GM23248 (cell line): ENCODE measurements at places on chromosomes 3 and 15.
A peak's percentile ranks its signal among the peaks of the same experiment; 100 is the strongest.

- H3K36me3 ChIP-seq = no peaks in the 10 kb centered on the region
- H3K4me3 ChIP-seq = no peak overlapping the region
- no peak overlapping the region for H3K27ac ChIP-seq
- peaks cover 53% of the 10 kb centered on the region for H3K27me3 ChIP-seq
- DNase-seq = no peak
- no peaks in the 10 kb centered on the region for H3K4me1 ChIP-seq
These were observed 75.7 kb upstream of the EPHB3 start for GRCh38 chr3:184485906-184486305.

- 0 out of 2 replicates have a peak, but pooled peaks cover 5% of the 10 kb centered on the region for H3K27me3 ChIP-seq
- no peak for DNase-seq
- no peak overlapping the region for H3K27ac ChIP-seq
These were observed 13.3 kb upstream of the RBP1 start for GRCh38 chr3:139552632-139553365.

DNA sequence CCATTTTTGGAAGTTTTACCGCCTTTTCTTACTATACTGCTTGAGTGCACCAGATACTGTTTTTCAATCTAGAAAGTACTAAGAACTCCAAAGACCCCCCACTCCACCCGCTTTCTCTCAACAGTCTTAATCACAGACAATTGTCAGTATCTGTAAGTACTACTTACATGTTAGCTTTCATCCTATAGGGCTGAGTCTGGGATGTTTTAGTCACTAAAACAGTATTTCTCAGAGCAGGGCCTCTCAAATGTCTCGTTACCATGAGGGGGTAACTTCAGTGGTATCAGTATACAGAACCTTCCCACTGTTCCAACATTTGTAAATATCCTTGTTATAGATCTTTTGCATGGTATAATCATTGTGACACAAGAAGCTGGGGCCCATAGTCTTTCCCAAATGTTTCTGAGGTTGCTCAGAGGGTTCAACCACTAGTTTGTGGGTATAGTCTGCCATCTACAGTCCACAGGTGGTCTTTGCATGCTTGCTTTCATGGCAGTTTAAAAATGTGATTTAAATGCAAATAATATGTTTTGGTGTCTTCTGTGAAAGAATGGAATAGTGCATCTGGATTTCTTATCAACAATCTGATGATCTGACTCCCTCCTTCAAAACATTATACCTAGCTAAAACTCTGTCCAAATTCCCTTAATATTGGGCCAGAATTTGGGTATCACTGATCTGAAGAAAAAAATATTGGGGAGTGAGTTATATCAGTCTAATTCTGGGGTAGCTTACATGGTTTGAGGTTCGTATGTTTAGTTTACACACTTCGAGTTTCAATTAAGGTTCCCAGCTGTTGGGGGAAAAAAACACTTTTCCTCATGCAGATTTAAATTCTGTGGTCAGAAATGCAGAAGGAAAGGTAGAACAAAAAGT, 18.0 kb upstream of the DNAJC13 start:
- H3K36me3 ChIP-seq = no peaks in the 10 kb centered on the region
- no peaks in the 10 kb centered on the region for H3K4me1 ChIP-seq
- peak; percentile 86 for DNase-seq
- no peaks in the 10 kb centered on the region for H3K27me3 ChIP-seq
- H3K4me3 ChIP-seq = no peak overlapping the region
- H3K27ac ChIP-seq = no peak overlapping the region

- H3K27ac ChIP-seq = no peak overlapping the region
- peaks cover 9% of the 10 kb centered on the region for H3K4me1 ChIP-seq
- no peaks in the 10 kb centered on the region for H3K36me3 ChIP-seq
These were observed 437.1 kb upstream of the CBLB start for GRCh38 chr3:106305882-106306435.

- no peak overlapping the region for H3K27ac ChIP-seq
- H3K27me3 ChIP-seq = no peaks in the 10 kb centered on the region
- H3K4me1 ChIP-seq = peaks cover 6% of the 10 kb centered on the region; the same call in 1 of the 2 replicates
- H3K36me3 ChIP-seq = no peaks in the 10 kb centered on the region
- no peak overlapping the region for H3K4me3 ChIP-seq
- no peak for DNase-seq
These were observed 197.5 kb upstream of the NR2E3 start for GRCh38 chr15:71612869-71613268.

DNA sequence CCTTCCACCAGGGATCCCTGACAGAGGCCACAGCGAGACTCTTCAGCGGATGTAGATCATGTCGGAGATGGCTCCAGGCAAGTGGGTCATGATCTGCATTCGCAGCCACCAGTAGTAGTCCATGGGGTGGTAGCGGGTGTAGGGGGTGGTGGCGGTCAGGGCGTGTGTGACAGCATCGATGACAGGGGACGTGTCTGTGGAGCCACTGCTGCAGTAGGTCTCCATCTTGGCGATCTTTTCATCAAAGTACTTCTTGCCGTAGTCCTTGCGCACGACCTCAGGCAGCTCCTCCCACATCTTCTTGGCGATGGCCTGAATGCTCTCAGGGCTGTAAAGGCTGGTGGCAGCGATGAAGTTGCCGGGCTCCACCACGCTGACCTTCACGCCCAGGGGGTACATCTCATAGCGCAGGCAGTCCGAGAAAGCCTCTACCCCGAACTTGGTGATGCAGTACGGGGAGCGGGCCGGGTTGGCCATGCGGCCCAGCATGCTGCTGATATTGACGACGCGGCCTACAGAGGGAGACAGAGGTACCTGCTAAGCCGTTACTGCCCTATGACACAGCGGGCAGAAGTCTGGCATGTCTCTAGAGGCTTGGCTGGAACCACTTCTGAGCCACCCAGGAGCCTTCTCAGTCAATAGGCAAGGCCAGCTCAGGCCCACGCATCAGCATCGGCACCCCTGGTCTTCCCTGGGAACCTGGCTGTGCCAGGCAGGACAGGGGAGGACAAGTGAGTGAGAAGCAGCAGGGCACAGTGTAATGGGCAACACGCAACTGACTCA, 43.7 kb downstream of the BDH1 start:
- DNase-seq = no peak
- H3K4me1 ChIP-seq = peaks cover 20% of the 10 kb centered on the region
- no peak overlapping the region; the same call in 1 of the 2 replicates for H3K27ac ChIP-seq
- H3K27me3 ChIP-seq = no peaks in the 10 kb centered on the region
- no peak overlapping the region for H3K4me3 ChIP-seq
